ENCODE measurements at places on chromosomes 5 and 9.
A peak's percentile ranks its signal among the peaks of the same experiment; 100 is the strongest.

DNA sequence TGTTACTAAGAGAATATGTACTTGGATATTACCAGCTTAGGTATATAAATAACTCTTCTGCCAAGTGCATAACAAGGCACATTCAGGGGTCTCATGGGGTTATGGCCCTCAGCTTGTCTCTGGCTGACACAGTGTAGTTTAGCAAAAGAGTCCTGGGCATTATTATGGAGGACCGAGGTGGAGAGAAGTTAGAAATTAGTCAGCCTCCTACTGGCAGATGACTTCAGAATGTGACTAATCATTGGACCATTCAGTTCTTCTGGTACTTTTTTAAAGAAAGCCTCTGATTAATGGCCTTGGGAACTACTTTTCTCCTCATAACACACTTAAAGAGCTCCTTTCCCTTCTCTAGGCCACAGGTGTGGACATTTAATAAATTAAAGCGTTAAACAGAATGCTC lies 178.9 kb downstream of the SH3GL2 start:
- no peak for DNase-seq

DNA sequence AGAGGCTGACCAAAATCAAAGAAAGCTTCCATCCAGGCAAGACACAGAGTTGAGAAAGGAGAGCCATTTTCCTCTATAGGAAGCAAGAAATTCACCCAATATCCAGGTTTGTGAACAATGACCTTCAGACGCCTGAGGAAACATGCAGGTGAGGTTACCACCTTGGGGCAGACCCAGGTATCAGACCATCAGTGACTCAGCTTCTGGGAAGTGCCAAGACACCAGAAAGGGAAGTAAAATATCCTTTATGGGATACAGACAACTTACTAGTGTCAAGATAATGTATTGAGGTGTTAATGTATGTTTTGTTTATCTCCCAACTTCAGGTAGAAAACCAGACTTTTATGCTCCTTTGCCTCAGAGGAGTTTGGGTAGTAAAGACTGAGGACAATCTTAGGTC lies 2.2 kb upstream of the DTWD2 start:
- no peak for DNase-seq

GRCh38 chr9:68709291-68710110 lies 4.5 kb downstream of the PIP5K1B start:
- DNase-seq: no peak

DNA sequence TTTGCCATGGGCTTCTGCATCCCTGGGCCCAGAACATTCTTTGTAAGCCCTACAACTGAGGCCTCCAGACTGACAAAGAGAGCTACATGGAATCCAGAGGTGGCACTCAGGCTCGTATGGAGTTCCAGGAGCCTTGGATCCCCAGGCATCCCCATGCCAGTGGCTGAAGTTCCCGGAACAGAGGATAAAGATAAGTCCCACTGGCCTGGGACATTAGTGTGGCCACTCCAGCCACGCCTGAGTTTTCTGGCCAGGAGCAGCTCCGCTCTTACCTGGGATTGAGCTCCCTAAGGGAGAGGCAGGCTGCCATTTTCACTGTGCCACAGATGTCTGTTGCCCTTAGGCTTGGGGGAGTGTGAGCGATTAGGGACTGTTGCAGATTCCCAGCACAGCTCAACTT lies 656.3 kb upstream of the FAM174A start:
- DNase-seq: no peak

- DNase-seq: no peak
Measured at GRCh38 chr5:76303921-76304320, 99.2 kb upstream of the IQGAP2 start.

DNA sequence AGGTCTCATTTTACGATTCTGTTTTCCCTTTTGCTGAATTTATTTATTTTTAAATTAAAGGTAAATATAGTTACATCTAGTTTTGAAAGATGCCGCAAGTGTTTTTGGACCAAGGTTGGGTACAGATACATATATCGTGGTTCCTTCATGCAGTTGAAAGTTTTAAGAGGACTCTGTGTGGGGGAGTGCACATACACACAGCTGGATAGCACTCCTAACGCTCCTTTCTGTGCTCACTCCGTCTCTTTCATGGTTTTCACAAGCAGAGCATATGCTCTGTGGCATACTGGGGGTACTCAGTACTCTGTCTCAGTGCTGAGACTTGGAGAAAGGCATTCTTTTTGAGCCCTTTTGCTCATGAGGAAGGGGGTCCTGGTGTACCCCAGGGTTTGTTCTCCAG lies 307.5 kb downstream of the DOCK8 start:
- no peak for DNase-seq

- no peak for DNase-seq
Measured at GRCh38 chr5:28313953-28314352, 1275.6 kb upstream of the CDH9 start.

DNA sequence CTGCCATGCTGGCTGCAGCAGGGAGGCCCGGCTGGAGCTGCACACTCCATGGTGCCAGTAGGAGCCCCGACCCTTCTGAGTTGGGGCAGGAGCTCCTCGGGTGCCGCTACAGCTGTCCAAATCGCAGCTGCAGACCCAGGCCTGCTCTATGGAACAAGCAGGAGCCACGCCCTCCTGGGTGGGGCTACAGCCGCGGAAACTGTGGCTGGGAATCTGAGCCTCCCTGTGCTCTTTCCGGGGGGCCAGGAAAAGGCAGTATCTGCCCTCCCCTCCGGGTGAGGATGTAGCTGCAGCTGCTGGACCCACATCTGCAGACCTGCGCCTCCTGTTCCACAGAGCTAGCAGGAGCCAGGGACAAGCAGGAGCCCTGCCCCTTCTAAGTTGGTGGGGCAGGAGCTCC lies 278.9 kb upstream of the ACTBL2 start:
- no peak for DNase-seq

GRCh38 chr5:34563931-34564709 lies 92.0 kb upstream of the RAI14 start:
- DNase-seq: peak; percentile 54

DNA sequence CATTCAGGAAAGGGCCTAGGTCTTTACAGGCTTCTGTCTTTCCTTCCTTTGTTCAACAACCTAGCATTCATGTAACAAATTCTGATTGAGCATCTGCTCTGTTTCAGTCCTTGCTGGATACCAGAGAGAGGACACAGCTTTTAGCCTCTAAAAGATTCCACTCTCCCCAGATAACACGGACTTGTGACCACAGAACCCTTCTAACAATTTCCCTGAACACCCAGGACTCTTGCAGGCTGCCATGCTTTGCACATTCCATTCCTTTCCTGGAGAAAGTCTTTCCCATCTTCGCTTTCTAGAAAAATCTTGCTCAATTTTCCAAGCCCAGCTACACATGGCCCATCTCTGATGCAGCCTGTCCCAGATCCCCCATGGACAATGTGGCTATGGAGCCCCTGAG lies 310.9 kb downstream of the ACTL7B start:
- DNase-seq: no peak

DNA sequence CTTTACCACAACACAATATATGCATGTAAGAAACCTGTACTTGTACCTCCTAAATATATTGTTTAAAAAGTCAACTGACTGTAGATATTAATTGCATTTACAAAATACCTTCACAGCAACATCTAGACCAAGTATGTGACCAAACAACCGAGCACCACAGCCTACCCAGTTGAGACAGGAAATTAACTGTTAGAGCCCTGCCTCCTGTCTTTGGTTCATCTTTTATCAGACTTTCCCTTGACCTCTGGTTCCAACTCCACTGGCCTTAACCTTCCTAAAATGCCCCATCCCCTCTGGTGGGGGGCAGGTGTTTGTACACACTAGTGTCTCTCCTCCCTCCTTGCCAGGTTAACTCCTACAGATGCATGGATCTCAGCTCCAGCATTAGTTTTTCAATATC lies 155.0 kb upstream of the PANK3 start:
- peak; percentile 11 for DNase-seq

DNA sequence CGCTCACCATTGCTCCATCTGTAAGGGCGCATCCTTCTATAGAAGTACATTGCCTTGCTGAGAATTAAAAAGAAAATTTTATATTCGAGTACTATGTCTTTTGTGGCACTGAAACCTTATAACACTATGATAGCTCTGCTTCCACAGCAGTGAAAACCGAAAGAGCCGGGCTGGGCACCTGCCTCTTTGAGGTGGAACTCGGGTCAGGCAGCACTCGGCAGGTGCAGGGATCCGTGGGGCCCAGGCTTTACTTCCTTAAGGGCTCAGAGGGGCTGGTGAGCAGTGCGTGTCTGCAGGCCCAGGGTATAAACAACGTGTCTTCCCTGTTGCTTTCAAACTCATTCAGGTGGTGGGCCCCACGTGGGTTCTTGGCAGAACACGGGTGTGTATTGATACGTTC lies 69.9 kb downstream of the OTULIN start:
- no peak for DNase-seq

GRCh38 chr5:80554646-80555045 lies 15.4 kb downstream of the ANKRD34B start:
- no peak for DNase-seq

DNA sequence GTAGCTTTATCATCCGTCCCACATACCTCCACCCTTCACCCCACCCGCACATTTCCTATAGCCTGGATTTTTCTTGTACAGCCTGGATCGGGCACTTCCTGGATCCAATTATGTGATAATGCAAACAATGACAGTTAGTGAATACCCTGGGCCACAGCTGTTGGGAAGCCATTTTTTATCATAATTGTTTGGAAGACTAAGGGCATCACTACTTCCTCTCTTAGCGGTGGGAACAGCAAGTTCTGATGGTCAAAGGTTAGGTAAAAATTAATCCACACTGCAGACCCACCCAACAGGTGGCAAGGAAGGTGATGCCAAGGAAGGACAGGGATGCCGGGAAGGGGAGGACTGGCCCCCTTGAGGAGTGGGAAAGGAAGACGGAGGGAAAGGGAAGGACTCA lies 183.7 kb downstream of the SAXO1 start:
- DNase-seq: no peak

GRCh38 chr5:80090884-80091166 lies 55.7 kb downstream of the THBS4 start:
- DNase-seq: no peak

GRCh38 chr5:168147568-168148360 lies 143.7 kb upstream of the WWC1 start:
- DNase-seq: no peak

DNA sequence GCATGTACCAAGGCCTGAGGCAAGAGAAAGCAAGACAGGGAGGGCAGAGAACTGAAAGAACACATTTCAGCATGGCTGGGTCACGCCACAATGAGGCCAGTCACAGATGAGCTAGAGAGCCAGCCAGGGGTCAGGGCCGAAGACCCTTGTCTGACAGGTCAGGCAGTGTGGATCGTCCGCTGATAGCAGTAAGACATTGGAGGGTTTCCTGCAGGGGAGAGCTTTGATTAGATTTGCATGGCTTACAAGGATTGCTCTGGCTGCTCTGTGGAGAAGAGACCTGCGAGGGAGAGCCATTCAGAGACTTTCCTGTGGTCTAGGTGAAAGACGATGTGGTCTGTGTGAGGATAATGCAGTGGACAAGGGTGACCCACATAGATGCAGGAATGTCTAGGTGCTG lies 93.1 kb downstream of the RALGPS1 start:
- DNase-seq: no peak

DNA sequence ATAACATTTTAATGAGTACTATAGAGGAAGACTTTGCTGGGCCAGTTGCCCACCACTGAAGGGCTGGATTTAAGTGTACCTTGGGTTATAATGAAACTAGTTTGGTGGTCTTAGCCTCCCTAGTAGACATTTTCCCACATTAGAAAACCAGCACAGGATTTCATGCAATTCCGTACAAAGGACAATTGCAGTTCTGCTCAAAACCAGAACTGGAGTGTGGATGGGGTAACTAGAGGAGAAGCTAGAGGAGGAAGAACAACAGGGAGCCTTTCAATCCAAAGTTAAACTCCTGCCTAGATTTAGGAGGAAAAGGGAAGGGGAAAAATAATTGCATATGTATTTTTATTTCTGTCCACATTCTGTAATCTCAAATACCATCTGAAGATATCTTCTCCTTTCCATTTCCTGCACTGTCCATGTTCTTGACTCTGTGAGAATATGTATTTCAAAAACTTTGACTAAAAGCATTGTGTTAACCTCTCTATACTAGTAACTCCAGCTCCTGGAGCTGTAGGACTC lies 97.5 kb upstream of the SSBP2 start:
- no peak for DNase-seq

GRCh38 chr5:135718151-135718550 lies 116.3 kb upstream of the SLC25A48 start:
- DNase-seq: no peak

- DNase-seq: no peak
Measured at GRCh38 chr9:76292658-76293057, 101.6 kb downstream of the RFK start.

DNA sequence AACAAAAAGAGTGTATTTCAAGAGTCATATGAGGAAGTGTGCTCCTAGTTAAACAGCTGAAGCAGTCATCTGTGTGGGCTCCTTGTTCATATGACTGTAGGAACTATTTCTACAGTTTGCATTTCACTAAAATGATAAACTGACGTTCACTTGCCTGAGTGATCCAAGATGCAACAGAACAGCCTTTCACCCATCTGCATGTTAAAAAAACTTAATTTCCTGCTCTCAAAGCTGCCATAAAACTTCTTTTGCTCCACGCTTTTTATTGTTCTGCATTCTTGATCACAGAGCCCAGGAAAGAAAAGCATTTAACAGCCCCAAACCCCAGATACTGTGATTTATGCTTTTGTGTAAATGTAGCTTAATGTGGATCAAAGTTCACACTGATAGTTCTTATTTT lies 43.9 kb downstream of the ZNF608 start:
- DNase-seq: no peak

GRCh38 chr9:129932303-129933151 lies 97.3 kb downstream of the USP20 start:
- DNase-seq: no peak

DNA sequence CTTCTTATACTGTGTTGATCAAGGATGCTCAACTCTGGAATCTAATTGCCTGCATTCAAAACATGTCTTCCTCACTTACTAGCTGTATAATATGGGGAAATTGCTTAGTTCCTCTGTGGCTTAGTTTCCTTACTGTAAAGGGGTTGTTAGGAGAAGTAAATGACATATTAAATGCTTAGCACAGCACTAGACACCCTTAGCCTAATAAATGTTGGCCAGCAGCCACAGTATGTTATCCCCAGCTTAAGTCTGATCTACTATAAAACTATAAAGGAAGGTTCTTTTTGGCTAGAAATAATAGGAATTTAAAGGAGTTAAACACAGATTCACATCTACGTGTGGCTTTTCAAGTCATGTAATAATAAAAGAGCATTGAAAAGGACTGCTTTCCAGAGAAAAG lies 232.4 kb downstream of the PCSK1 start:
- no peak for DNase-seq

- no peak for DNase-seq
Measured at GRCh38 chr9:11142965-11143738, 530.4 kb upstream of the PTPRD start.

- no peak for DNase-seq
Measured at GRCh38 chr5:127409921-127410675, 107.3 kb upstream of the PRRC1 start.

- DNase-seq: no peak
Measured at GRCh38 chr5:169458221-169458620, 125.4 kb upstream of the SPDL1 start.

Measured in ecto neural progenitor cell (in vitro differentiated cells).